ENCODE measurements at places on chromosomes 12 and 14.

DNA sequence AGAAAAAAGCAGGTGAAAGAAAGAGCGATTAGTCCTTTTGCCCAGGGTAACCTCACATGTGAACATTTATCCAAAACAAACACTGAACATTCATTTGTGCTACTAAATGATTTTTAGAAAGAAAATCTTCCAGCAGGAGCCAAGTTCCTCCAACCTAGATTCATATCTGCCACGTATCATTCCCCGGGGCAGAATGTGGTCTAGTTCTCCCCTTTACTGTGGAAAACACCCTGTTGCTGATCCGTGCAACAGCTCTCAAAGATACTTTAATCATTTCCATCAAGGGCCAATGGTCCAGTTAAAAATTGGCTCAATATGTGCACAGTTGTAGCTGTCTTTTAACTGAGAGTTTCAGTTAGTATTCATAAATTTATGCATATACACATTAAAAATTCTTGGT lies 479.1 kb downstream of the ATP23 start:
- DNase-seq = no peak

DNA sequence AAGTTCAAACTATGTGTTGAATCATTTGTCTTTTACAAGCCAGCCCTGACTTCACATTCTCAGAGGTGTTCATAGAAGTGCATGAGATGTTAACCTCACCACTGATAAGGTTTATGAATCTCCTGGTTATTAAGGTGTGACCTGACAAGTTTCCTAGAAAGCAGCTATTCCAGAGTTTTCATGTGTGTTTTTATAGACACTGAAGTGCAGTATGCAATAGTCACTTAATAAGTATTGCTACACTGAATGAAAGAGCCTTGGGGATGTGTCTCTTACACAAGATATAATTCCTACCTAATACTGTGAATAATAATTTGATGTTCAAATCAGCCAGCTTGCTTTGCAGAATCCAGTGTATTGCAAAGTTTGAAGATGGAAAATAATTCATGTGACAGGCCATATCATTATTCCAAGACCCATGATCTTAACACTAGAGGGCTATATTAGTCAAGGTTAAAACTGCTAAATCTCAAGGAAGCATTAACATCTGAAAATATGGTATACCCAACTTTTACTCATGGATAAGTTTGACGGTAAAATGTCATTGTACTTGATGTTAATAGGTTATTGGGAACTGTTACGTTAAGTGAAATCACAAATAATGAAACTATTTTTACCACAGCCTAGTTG lies 13.0 kb downstream of the SLC25A3 start:
- no peak for DNase-seq

- no peak for DNase-seq
Observed at GRCh38 chr14:99352688-99353280, 80.8 kb upstream of the BCL11B start.

DNA sequence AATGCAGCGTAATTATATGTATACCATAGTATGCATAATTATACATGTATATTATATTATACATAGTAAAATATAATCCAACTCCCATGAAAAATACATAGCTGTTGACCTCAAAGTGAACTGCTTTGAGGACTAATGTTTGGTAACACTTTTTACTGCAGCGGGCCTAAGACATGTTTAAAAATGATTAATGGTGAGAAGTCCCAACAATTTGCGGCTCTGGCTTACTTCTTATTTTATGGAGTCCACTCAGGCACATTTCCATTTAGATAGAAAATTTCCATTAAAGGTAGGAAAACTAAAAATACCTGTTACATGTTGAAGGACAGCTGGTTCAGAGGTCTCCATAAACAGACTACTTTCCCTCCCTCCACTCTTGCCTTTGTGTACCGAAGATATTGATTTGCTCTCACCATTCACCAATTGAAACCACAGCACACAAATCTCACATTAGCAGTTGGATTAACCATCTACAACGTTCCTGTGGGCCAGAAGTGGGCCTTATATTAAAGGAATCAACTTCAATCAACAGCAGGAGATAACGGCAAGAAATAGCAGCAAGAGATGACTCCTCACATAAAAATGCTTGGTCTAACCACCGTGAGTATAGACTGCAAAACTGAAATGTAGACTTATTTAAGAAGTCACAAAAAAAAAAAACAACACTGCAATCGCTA lies 14.1 kb upstream of the NT5DC3 start:
- no peak for DNase-seq

GRCh38 chr12:39612250-39612649 lies 7.4 kb downstream of the ABCD2 start:
- DNase-seq = no peak

- DNase-seq = no peak
Observed at GRCh38 chr14:93736378-93737014, 51.8 kb downstream of the PRIMA1 start.

- no peak for DNase-seq
Observed at GRCh38 chr14:64910847-64911495, 3.3 kb upstream of the CHURC1 start.

GRCh38 chr12:94710933-94711332 lies 60.6 kb upstream of the TMCC3 start:
- DNase-seq = no peak

GRCh38 chr12:38720661-38721060 lies 184.7 kb downstream of the CPNE8 start:
- no peak for DNase-seq

- no peak for DNase-seq
Observed at GRCh38 chr12:121388421-121388981, 11.4 kb upstream of the RNF34 start.

- DNase-seq = no peak
Observed at GRCh38 chr12:29012673-29013072, 136.4 kb upstream of the FAR2 start.

GRCh38 chr12:113766879-113767878 lies 198.9 kb downstream of the RBM19 start:
- no peak for DNase-seq

DNA sequence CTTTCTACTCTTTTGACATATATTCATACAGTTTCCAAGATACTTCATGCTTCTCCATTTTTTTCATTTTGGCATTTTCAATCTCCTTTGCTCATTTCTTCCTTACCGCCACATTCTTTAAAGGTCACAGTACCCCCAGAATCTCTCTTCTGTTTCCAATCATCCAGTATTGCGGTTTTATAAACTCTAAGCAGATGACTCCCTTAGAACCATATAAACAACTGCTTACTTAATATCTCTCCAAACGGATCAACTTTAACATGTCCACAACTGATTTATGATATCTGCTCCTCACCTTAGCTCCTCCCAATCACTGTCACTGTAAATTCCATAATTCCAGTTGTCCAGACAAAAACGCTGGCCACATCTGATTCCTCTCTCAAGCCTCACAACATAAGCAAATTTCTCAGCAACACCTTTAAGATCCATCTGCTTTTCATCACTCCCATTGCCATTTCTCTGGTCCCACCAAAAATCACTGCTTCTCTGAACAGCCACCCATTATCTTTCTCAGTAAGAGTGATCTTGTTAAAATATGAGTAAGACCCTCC lies 49.6 kb downstream of the HNRNPC start:
- no peak for DNase-seq

DNA sequence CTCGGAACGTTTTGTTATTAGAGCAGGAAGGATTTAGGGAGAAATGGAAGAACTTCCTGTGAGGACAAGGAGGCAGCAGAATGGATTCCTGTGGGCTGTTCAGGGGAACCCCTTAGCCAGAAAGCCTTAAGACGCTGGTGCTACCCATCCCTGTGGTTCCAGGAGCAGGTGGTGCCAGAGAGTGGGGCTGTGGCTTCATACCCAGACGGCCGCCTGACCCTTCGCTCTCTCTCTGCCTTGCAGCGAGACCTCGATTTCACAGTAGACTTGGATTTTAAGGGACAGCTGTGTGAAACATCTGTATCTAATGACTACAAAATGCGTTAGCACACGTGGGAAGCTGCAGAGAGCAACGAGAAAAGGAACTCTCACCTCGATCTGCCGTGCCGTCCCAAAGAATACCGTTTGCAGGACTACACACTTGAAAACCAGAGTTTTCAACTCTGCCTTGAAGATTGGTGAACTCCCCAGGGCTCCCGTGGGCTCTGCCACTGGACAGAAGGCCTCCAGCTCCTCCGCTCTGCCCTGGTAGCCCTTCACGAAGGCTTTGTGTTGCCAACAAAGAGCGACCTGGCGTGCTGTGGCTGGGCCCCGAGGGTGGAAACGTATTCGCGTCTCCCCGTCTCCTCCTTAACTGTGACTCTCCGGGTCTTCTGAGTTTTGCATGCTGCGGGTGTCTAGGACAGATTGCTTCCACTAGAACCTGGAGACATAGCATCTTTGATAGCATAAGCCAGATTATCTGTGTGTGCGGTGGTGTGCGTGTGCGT lies 102.0 kb downstream of the PRMT8 start:
- no peak for DNase-seq

DNA sequence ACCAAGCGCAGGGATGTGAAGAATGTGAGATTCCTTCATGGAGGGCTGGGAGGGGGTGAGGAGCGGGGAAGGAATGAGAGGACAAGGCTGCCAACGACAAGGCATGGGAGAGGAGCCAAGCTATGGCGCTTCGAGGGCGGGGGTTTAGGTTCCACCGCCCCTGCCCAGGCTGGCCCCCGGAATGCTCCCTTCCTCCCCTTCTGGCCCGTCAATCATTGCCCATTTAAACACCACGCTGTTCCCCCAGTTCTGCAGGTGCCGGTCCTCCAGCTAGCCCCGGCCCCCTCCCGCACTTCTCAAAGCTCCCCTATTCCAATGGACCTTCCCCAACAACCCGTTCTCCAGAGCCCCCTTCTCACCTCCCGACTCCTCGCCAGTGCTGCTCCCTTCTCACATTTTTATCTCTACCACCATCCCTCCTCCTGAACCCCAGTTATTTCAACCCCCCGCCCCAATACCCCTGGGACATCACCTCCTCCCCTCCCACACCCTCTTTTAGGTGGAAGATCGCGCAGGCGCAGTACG lies 428 bp downstream of the RNF41 start:
- DNase-seq = no peak

DNA sequence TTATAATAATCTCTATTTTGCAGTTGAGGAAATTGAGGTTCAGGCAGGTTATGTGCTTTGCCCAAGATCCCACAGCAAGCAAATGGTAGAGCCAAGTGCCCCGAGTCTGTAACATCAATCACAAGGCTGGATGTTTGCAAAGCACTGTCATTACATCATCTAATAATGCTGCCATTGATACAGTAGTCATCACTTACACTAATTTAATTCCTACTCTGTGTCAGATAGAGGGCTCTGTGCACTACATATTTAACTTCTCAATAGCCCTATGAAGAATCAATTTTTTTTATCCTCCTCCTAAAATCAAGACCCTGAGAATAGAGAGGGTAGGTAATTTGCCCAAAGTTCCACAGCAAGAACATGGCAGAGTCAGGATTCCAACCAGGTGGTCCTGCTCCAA lies 178.1 kb upstream of the VASH1 start:
- DNase-seq = no peak

GRCh38 chr12:130761537-130762318 lies 45.6 kb upstream of the RIMBP2 start:
- DNase-seq = peak; percentile 17

GRCh38 chr12:71281425-71281824 lies 123.6 kb upstream of the TSPAN8 start:
- DNase-seq = no peak

GRCh38 chr14:103500148-103500990 lies 22.3 kb downstream of the CKB start:
- peak; percentile 60 for DNase-seq

DNA sequence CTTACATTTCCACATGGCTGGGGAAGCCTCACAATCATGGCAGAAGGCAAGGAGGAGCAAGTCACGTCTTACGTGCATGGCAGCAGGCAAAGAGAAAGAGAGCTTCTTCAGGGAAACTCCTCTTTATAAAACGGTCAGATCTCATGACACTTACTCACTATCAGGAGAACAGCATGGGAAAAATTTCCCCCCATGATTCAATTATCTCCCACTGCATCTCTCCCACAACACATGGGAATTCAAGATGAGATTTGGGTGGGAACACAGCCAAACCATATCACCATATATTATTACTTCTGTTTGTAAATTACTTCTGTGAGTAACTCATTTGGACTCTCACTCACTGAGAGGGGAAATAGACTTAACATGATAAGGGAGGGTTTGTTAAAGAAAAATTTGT lies 1496.8 kb upstream of the TMEM132C start:
- DNase-seq = no peak

DNA sequence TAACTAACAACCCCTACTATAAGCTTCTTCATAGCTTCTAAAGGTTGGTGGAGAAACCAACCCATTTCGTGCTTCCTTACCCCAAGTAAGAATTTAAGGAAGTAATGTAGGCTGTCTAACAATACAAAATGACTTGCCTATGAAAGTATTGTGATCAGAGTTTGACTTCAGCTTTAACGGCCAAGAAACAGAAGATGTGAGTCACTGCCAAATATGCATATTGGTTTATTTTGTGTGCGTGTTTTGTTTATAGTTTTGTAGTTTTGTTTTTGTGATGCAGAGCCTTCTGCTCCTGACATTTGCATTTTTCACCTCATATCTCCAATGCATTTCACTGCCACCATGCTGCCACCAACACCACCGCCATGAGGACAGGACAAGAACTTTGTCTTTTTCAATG lies 146.0 kb downstream of the FBXL14 start:
- no peak for DNase-seq

DNA sequence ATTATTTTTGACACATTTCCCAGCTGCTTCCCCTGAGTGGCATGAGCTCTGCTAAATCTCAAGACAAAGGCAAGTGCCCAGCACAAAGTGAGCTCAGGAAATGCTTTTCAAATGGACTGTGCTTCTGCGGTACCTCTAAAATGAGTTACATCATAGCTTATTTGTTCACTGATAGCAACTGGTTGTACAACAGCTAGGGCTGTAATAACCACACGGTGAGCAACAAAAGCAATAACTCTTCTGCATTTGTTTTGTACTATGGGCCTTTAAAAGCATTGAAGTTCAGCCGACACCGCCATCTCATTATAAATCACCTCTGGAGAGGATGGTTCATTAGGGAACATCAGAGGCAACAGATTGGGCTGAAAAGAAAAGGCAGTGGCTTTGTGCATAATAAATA lies 475.0 kb downstream of the GLT1D1 start:
- DNase-seq = no peak

- no peak for DNase-seq
Observed at GRCh38 chr12:124109760-124110159, 136.7 kb downstream of the ZNF664 start.

DNA sequence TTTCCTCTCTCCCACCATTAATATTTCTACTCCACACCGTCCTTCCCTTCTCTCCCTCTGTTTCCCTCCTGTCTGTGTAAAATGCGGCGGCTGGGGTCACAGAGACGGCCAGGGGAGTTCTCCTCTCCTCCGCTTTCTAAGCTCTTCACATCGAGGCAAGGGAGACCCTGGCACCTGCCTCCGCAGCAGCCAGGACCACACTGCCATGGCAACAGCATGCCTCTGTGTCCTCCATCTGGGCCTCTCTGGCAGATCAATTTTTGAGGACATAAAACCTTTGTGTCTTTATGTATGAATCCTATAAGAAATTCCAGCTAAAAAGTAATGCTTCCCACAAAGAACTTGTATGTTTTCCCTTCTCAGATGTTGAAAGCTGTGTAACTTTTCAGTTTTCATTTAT lies 41.4 kb downstream of the DYRK4 start:
- DNase-seq = no peak
